Aorta (tissue), 5 donors: ENCODE measurements at places on chromosomes 2 and 18. TPM values are rescaled to one million over a fixed set of nuclear protein-coding genes. Genes with fewer than 3 reads are reported as not detected.

DNA sequence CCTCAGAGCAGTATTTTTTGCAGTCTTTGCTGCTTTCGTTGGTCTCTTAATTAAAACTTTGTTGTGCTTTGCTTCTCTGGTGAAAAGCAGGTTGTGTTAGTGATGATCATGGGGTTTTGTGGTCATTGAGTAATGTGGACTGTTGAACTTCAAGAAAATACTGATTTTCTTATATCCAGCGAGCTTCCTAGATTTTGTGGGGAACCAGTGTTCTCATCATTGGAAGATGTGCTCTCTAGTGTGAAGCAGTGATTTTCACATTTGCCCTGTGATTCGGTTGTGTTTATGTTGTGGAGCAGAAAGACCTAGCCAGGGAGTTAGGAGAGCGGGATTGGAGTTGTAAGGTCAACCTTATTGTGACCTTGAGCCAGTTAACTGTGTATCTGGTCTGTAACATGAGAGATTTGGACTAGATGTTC lies 12.4 kb downstream of the ASAP2 start:
- no peak for DNase-seq

DNA sequence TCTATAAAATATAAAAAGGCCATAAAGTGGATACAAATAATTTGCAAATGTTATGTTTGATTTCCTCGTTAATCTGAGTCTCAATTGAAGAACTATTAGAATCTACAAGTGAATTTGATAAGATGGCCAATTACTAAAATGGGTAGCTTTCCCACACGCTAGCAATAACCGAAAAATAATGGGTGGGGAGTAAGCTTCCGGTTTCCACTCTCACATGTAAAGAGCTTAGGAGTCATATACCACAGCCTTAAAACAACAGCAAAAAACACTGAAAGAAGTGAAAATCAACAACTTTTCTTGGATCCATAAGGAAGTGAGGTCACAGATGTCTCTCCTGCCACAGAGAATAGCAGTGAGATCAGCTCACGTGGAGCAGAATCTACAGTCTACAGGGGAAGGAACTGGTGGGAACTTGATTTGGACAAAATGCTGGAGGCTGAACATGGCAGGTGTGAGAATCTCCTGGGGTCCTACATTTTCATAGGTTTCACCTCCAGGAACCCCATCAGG lies 18.6 kb downstream of the THAP4 start:
- no peak for DNase-seq

GRCh38 chr2:241720099-241720498 lies 14.3 kb upstream of the D2HGDH start:
- DNase-seq: no peak

GRCh38 chr18:50429207-50429948 lies 54.5 kb downstream of the SKA1 start:
- DNase-seq: no peak

DNA sequence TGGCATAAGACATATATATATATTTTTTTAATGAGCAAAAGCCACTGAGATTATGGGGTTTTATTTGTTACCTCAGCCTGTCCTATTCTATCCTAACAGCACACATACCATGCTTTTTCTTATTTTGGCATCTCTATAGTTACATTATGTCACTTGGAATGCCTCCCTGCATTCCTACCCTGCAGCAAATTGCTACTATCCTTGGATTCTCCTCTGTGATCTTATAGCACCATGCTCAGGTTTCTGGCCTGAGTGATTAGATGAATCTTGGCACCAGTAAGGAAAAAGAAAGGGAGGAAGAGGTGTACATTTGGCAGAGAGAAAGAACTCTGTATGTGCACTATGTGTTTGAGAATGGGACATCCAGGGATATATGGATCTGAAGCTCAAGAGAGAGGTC lies 86.3 kb upstream of the PELI1 start:
- no peak for DNase-seq

- no peak for DNase-seq
Measured at GRCh38 chr2:218821605-218822211, 9.9 kb downstream of the PRKAG3 start.

DNA sequence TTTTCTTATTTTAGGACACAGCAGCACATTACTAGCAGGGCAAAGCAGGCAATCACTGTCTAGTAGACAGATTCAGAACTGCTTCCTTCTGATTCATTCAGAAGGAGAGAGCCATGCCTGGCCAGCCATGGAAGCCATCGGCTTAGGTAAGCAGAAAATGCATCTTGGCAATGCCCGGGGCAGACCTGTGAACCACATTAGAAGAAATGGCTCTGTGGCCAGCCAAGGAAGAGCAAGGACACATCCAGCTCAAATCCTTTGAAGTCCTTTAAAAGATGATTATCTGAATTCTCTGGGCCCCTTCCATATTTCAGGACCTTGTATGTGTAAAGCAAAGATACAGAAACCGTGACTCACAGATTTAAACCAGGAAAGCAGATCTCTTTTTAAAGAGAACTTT lies 227.4 kb downstream of the PID1 start:
- DNase-seq: no peak

DNA sequence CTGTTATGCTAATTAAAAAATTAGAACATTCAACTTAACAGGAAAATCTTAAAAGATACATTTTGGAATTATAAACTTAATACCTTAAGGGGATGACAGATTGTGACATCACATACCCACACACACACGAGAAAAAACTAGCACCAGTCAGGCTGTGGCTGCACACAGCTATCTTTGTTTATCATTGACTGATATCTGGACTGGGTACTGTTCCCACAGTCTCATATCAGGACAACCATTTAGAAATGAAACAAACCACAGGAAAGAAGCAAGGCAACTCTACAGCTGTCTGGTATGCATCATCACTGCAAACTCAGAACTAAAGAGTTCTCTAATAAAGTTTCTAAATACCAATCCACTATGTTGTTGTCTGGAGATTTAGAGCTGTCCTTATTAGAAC lies 210.9 kb upstream of the SMAD7 start:
- no peak for DNase-seq

- no peak for DNase-seq
Measured at GRCh38 chr2:73852020-73852419, 23.3 kb downstream of the STAMBP start.

GRCh38 chr2:62140426-62141141 lies 55.3 kb upstream of the B3GNT2 start:
- no peak for DNase-seq

DNA sequence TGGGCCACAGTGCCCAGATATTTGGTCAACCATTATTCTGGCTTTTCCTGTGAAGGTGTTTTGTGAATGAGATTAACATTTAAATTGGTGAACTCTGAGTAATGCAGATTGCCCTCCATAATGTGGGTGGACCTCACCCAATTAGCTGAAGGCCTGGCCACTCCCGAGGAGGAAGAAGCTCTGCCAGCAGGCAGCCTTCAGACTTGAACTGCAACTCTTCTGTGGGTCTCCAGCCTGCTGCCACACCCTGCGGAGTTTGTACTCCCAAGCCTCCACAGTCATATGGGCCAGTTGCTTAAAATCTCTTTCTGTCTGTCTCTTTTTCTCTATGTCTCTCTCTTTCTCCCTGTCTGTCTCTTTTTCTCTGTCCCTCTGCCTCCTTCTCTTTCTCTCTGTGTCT lies 262.7 kb downstream of the MYCN start:
- DNase-seq: no peak

DNA sequence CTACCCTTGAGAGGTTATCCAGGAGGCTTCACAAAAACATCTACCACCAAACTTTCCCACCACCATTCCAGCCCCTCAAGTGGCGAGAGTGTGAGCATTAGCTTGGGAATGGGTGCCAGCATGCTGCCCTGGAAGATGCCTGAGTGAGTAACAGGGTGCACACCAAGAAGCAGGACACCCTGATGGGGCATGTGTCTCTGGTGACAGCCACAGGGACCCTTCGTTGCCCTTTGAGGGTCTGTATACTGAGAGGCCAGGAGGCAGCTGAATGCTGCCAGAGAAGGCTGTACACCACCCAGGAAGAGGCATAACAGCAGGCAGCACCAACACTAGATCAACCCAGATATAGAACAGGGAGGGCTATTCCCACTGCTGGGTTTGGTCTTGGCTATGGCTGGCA lies 233.6 kb upstream of the THSD7B start:
- DNase-seq: no peak

GRCh38 chr2:95551055-95551568 lies 40.7 kb upstream of the TRIM43 start:
- DNase-seq: no peak

- no peak for DNase-seq
Measured at GRCh38 chr2:234423884-234424283, 73.0 kb downstream of the ARL4C start.

GRCh38 chr2:222663479-222663878 lies 7.6 kb upstream of the FARSB start:
- no peak for DNase-seq

The LINC00305 gene
- not detected for total RNA-seq

The FEV gene
- total RNA-seq: not detected

The TMEM182 gene
- total RNA-seq: 1.6 TPM

The CFAP65 gene
- not detected for total RNA-seq

The DUSP19 gene
- 7.1 TPM for total RNA-seq

The GLI2 gene
- 9.0 TPM for total RNA-seq

The TEX44 gene
- total RNA-seq: not detected

The AAMP gene
- 50.8 TPM for total RNA-seq

The EPHA4 gene
- 19.9 TPM for total RNA-seq

The PCARE gene
- not detected for total RNA-seq

The NT5DC4 gene
- total RNA-seq: not detected

The KCNK3 gene
- total RNA-seq: 14.7 TPM
